A549 (cell line): ENCODE measurements at places on chromosomes 6 and 20. TPM values are rescaled to one million over a fixed set of nuclear protein-coding genes. Genes with fewer than 3 reads are reported as not detected.

Gene SIRPD
- polyA plus RNA-seq: not detected in 3 replicates

Gene C6orf58
- polyA plus RNA-seq: 0.11 TPM in 1 of 3 replicates, not detected in the others

Gene TDRD6
- not detected in 3 replicates for polyA plus RNA-seq

Gene TXLNB
- not detected in 3 replicates for polyA plus RNA-seq

DNA sequence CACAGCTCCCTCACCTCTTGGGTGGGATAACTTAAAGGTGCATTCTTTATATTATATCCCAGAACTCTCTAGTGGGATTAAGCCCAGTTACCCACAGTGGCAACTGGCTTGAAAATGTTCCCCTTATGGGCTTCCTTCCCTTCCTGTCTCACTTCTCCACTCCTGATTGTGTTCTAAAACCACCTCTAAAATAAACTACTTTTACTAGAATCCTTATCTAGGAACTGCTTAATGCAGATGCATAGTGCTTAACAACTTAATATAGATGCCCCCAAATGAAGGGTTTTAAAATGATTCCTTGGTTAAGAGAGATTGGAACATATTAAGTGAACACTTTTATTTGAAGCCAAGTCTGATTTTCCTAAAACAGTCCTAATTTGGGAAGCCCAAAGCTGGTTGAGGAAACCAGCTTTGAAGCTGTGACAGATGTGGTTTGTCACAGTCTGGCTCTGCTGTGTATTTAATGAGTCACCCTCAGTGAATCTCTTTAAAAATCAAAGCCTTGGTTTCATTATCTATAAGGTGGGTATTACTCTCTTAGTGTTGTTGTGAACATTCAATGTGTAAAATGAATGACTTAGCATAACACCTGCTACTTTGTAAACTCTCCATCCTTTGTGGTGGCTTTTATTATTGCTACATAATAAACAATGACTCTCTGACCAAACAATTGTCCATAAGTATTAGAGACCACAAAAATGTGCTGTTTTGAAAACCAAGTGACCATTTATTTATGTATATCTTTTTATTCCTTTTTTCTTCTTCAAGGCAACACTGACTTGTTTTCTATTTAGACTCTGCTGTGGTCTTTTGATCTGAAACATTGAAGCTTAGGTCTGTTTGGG, 24.4 kb downstream of the PLCB1 start:
- DNase-seq: peak; percentile 52
